ENCODE measurements at places on chromosomes 5 and 9.

DNA sequence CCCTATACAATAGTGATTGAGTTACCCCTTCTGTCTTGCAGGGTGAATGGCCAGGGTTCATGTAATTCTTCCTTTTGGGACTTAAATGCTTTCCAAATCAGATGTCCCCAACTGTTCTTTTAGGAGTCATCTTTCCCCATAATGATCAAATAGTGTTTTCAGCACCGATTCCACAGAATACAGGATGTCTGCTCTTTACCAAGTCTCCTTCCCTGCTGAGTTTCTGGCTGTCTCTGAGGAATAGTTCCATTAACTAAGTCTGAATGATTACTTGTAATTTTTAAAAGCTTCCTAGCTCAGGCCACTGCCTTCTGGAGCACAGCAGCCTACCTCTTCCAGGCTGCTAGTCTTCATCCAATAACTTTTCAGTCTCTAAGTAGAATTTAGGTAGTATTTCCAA lies 630.7 kb upstream of the ZNF608 start:
- no peak for DNase-seq

- DNase-seq = no peak
Observed at GRCh38 chr5:174991847-174992246, 267.5 kb downstream of the MSX2 start.

GRCh38 chr5:74382987-74383593 lies 257.4 kb downstream of the ENC1 start:
- peak; percentile 80 for DNase-seq

GRCh38 chr9:4563105-4563504 lies 72.8 kb downstream of the SLC1A1 start:
- no peak for DNase-seq

GRCh38 chr9:74414325-74414724 lies 82.8 kb upstream of the RORB start:
- no peak for DNase-seq

GRCh38 chr5:4639946-4640345 lies 500.2 kb upstream of the ADAMTS16 start:
- no peak for DNase-seq

GRCh38 chr9:127991017-127991756 lies 10.4 kb upstream of the EEIG1 start:
- no peak for DNase-seq

DNA sequence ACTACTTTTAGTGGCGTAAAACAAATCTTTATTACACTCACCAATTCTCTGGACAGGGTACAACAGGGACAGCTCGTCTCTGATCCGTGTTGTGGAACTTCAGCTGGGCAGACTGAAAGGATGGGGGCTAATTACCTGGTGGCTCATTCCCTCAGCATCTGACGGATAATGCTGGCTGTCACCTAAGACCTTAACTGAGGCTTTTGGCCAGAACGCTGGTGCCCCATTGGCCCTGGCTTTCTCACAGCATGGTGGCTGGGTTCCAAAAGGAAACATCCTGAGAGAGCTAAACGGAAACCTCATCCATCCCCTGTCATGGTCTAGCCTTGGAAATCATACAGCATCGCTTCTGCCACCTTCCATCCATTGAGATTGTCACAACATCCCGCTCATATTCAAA lies 62.9 kb downstream of the RAI14 start:
- no peak for DNase-seq

- DNase-seq = no peak
Observed at GRCh38 chr9:5563886-5564285, 53.6 kb downstream of the PDCD1LG2 start.

- no peak for DNase-seq
Observed at GRCh38 chr5:168341178-168341577, 49.7 kb downstream of the WWC1 start.

DNA sequence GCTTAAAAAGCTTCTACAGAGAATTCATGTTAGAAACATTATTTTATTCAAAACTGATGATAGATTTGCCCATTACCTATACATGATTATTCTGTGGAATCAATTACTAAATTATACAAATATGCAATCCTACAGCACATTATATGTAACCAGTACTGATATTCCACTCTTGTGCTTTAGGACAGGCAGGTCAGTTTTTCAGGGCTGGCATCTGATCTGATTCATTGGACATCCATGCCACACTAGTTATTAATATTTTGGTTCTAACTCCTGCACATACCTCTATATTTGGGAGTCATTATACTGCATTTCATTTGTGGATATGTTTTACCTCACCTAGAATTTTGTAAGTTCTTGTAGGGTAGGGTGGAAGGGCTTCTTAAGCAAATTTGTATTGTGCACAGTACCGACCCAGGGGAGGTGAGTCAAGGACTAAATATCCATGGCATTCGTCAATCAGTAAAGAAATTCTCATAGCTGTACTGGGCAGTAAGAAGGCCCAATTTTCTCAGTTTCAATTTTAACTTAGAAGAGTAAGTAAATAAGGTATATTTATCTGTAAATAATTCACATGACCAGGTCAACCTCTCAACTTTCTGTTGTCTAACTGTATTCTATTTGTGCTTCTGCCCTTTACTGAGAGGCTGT lies 33.5 kb downstream of the ELOVL7 start:
- DNase-seq = peak; percentile 4

- DNase-seq = no peak
Observed at GRCh38 chr5:171953860-171954701, 52.4 kb downstream of the FBXW11 start.

DNA sequence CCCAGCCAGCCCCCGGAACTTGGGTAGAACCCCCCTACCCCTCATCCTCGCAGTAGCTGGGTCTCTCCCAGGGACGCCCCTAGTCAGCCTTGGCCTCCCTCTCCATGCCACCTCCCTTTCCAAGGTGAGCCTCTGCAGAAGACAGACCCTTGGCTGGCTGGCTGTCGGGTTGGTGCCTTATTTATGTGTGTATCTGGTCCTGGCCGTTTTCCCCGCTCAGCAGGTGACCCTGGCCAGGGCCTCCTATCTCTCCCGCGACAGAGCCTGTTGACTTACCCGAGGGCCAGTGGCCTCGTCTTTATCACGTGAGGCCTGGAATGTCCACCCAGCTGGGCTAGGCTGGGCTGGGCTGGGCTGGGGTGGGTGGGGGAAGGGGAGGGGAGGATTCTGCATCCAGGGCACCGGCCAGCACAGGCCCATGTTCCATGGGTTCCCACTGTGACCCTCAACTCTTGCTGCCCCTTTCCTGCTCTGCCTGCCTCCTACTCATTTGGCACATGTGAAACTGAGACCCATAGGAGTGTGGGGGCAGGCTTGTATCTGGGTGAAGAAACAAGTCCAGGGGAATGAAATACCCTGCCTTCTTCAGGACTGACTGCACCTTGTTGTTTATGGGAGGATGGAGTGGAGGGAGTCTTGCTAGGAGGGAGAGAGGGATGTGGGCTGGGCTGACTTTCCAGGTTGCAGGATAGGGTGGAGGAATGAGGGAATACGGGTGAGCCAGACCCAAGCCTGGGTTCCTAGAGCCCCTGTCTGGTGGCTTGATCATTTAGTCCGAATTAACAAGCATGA lies 3.1 kb downstream of the CXXC5 start:
- no peak for DNase-seq

GRCh38 chr5:149550594-149551226 lies 529 bp downstream of the CSNK1A1 start:
- no peak for DNase-seq

DNA sequence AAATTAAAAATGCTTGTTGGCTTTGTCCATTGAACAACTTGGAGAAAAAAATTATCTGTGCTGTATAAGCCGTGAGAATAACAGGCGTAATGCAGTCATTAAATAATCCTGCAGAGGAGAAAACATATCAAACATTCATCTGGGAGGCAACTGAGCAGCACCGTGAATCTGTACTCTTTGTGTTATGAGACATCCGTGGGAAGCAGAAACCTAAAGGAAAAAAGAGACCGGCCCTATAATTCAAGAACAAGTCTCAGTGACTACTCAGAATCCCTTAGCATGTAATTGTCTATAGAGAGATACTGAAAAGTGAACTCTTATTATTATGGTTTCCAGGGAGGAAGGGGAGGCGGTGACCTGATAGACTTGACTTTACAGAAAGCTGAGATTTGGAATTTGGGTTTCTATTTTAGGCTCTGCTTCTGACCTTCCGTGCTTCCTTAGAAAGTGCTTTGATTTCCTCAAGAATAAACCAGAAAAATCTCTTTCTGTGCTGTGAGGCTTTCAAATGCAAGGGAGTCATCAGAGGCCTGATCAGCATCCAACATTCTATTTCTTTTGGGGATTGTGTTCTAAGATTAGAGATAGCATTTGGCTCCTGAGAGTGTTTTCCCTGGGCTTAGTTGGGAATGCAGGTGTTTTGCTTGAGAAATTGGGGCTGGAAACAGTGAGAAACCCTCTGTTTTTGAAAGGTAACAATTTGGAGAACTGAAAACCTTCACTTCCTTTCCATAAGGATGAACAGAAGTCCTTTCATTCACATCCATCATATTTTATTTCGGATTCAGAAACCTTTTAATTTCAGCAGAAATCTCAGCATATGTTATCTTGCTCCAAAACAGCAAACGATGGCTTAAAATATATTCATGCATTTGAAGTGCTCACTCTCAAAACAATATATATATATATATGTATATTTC lies 296.7 kb downstream of the CSNK1G3 start:
- DNase-seq = no peak

DNA sequence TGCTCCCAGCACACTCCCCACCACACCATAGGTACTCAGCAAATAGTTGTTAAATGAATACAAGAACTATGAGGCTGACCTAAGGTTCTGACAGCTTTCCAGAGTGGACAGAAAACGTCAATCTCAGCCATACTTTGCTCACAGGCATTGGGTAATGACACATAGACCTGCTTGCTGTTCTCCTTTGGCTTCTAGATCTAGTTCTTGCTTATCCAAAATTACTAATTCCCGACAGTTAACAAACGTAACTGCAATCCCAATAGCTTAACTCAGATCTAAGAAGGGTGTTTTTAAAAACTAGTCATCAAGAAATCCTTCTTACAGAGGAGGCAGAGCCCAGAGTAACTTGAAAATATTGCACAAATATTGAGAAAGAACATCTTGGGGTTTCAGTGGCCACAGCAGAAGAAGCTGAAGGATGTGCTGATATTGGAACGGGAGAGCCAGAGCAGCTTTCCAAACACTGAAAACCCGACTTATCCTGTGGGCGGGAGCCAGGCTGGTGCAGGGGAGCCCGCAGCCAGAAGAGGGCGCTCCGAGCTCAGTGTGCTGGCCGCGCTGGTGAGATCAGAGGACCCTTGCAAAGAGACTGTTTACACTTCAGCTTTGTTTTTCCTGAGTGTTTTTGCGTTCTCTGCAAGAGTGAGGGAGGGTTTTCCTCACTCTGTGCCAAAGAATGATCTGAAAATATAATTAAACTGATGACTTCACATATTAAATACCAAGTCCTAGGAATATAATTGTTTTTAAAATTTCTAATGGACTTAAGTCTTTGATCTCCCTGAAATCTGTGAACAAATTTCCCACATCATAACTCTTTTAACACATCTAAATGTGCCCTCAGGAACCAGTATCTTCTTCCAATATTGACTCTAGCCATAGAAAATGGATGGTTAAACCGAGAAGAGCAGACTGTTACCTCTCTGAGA lies 30.3 kb downstream of the FGF1 start:
- no peak for DNase-seq

- DNase-seq = peak; percentile 98
Observed at GRCh38 chr5:34686762-34687268, 30.7 kb downstream of the RAI14 start.

DNA sequence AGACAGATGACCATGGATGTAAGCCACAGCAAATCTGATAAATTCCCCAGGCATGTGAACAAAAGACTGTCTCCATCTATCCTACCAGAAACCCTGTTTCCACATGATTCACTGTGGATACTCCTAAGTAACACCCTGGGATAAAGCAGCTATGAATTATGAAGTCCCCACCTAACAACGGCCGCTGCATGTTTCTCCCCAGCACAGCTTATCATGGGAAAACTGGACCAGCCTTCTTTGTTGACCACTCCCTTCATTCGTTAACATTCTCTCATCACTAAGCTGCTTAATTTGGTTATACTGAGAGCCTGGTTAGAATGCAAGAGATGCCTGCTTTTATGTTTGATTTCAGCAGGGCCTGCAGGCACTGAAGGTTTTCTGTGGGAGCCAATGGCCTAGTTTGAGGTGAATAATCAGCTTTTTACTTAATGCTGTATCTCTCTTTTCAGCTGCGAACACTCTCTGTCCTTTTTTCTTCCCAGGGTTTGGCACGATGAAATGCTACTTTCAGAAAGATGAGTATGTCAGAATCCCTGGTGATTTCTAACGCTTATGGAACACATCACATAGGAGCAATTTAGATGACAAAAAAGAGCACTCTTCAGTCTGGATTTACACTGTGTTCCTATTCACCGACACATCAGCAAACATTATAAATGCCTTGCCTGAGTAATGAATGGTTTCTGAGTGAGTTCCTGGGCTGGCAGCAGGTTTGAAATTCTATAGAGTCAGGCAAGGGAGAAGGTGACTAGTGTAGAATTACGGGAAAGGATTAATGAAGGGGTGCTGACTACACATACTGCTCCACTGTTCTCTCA lies 318.4 kb upstream of the ZNF608 start:
- DNase-seq = no peak

DNA sequence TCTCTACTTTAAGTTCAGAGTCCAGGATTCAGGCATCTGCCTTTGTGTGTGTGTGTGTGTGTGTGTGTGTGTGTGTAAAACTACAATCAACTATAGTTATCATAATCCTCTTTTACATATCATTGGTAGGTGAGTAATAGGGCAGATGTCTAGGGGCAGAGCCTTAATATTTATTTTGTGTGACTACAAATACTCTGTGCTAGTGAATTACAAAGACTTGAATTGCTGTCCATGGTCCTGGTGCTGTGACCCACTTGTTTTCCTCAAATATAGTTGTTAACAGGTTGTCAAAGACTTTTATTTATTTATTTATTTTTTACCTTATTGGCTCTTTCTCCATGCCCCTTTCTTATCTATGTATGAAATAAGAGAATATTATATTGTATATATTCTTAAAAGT lies 196.8 kb downstream of the ANXA1 start:
- no peak for DNase-seq

DNA sequence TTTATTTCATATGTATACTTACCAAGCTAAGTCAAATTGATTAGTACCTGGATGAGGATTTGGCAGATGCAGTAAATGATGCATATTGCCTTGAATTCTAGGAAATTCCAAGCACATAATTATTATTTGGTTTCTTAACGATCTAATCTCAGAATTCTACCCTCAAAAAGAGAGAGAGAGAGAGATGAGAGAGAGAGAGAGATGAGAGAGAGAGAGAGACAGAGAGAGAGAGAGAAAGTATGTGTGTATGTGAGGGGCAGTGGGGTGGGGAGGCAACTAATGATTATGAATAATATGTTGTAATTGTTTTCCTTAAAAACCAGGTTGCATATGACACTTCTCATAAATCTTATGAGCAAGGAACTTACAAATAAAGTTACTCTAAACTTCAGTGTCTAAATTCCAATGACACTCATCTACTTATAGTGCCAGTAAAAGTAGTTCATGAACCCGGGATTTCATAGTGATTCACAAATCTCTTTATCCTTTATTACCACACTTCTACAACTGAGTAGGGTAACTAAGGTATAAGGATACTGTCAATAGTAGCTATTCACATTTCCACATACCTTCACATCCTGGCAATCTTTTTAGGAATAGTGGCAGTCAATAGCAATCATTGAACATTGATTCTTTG lies 60.5 kb upstream of the EDIL3 start:
- DNase-seq = no peak

Measured in skeletal muscle cell (primary cell).